ENCODE measurements at places on chromosomes 16 and 17. TPM values are rescaled to one million over a fixed set of nuclear protein-coding genes. Genes with fewer than 3 reads are reported as not detected.

DNA sequence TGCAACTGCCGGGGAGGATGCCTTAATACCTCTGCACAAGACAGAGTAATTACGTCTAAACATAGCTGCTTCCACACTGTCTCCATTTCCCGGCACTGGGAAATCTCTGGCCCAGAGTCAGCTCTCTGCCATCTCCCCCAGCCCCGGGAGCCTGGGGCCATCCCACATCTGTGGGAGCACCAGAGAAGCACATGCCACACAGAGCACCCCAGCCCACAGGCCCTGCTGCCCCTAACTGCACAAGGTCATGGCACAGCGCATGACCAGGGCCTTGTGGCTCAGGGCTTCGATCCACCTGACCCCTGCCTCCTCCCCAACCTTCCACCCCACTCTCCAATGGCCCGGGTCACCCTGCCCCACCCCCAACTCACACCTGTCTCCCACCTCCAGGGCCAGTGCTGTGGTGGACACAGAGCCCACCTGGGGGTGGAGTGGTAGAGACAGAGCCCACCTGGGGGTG is 36.6 kb upstream of the RBFOX3 start:
- no peak for DNase-seq

CACNG3 gene
- total RNA-seq: not detected

GRCh38 chr16:55437625-55438024 is 41.4 kb upstream of the MMP2 start:
- no peak for DNase-seq

DNA sequence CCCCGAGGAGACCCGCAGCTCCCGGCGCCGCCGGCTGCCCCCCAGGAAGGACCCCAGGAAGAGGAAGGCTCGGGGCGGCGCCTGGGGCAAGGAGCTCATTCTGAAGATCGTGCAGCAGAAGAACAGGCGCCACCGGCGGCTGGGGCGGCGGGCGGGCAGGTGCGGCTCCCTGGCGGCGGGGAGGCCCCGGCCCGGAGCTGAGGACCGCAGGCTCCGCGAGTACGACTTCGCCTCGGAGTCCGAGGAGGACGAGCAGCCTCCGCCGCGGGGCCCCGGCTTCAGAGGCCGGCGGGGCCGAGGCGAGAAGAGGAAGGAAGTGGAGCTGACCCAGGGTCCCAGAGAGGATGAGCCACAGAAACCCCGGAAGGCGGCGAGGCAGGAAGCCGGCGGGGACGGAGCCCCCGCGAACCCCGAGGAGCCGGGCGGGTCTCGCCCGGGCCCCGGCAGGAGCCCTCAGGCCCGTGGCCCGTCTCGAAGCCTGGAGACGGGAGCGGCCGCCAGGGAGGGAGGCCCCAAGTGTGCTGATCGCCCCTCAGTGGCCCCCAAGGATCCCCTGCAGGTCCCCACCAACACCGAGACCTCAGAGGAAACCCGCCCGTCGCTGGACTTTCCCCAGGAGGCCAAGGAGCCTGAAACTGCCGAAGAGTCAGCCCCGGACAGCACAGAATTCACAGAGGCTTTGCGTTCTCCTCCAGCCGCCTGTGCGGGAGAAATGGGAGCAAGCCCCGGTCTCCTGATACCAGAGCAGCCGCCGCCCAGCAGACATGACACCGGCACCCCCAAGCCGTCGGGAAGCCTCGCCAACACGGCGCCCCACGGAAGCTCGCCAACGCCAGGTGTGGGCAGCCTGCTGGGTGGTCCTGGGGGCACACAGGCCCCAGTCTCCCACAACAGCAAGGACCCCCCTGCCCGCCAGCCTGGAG is 22.3 kb upstream of the ZFPM1 start:
- DNase-seq: no peak

DNA sequence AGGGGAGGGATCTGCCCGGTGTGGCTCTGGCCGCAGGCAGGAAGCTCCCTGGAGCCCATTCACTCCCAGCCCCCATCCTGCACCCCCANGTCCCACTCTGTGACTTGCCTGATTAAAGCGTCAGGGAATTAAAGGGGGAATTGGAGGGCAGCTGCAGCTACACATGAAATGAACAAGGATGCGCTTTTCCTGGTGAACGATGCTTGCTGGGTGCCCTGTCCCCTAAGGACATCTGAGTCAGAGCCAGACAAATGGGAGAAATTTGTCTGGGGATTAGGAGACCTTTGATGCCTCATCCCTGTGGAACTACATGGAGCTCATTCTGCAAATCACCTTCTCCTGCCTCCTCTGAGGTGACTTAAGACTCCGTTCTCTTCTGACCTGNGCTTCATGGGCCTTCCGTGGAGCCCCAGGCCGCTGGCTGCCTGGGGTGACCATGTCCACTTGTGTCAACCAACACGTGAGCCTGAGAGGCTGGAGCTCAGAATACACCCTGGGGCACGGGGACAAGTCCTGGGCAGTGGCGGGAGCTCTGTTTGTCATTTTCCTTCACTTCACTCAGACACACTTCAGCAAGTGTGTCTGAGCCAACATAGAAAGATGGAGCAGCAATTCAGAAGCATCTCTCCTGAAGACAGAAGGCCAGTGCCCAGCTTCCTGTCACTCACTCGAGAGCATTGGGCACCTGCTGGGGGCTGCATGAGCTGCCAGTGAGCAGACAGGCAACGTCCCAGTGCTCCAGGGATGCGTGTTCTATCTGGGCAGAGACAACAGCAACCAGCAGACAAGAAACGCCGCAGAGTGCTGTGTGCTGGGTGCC is 54.1 kb downstream of the METRNL start:
- no peak for DNase-seq

LPO gene
- total RNA-seq: not detected

DNA sequence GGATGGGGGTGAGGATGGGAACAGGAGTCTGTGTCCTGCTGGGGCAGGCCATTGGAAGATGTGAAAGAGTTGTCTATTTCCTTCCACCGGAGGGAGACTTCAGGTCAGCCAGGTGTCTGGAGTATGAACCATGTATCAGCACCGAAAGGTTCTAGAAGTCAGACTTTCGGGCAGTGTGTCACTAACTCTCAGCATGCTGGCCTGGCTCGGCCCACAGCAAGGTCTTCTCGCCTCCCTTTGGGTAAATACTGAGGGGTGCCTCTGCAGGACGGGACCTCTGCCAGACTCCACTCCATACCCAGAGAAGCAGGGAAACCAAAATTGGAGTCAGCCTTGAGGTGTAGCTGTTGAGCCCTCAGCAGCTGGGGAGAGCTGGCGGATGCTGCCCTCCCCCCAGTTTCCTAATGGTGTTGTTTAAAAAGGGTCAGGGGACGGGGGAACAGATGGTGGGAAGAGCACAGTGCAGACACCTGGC is 507 bp downstream of the CIITA start:
- DNase-seq: no peak

DNA sequence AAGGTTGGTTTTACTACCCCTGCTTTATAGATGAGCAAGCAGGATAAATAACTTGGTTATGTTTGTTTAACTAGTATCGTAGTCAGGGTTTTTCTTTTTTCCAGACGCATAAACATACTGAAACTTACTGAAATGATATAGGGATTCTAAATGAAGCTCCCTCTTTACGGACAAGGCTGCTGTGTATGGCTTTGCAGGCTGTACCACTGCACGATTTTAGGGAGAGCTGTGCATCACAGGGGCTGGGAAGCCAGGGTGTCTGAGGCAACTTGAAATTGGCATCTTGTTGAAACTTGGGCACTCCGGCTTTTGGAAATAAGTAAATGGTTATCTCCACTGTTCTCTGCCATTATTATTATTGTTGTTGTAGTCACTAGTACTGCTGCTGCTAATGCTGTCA is 218.1 kb upstream of the CDH8 start:
- no peak for DNase-seq

GRCh38 chr16:55291847-55292246 is 32.2 kb upstream of the IRX6 start:
- DNase-seq: no peak

CCL17 gene
- total RNA-seq: not detected

CTRL gene
- total RNA-seq: 2.5 TPM

DNA sequence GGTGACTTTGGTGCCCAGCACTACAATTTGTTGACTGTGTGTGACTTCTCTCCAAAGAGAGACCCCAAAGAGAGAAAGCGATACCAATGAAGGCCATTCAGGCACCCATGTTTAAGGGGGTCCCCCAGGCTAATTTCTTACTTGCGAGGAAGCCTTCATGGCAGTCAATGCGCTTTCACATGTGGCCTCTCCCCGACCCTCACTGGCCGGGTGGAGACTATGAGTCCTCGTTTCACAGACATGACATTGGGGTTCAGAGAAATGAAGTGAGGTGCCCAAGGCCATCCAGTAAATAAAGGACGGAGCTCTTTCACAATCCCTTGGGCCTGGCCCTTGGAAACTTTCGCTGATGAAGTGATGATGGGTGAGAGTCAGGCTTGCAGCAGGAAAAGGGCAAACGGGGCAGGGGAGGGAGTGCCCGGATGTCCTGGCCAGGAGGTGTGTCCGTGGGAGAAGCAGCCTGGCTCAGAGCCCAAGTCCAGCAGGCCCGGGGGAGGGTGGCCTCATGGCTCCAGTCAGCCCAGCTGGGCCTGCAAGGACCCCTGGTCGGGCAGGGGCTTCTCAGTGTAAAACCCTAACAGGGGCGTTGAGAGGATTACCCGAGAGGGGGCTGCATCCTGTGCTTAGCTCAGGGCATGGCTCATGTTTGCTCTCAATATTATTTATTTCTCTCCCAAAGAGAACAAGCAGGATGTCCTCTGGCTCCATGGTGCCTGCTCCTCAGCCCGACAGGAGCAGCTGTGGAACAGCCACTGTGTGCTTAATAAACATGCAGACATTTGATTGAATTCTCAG is 14.7 kb downstream of the TBX2 start:
- no peak for DNase-seq

CLEC18B gene
- total RNA-seq: not detected

DNA sequence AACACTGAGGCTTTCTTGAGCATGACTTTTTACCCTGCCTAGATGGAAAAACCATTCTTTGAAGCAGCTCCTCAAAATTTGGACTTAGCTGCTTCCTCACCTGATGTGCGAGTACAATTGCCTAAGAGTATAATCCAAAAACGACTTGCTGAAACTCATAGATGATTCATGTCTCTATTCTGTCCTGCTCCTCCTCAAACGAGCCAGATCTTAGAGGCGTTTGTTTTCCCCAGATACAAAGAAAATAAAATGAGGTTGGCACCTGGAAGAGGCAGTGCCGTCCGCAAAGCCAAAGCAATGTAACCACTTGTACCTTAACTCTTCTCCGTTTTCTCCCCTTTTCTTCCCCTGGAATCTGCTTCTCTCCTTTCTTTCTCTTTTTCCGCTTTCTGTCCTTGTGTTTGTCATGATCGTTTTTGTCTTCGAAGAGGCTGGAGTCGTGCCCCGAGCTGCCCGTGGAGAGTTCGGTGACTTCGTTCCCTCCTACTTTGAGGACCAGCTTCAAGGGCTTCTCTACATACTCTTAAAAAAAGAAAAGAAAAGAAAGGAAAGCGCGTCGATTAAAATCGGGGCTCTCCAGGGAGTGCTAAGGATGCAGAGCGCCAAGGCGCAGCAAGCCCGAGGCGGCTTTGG is 895 bp downstream of the BRD7 start:
- DNase-seq: no peak

FAM83G gene
- total RNA-seq: 20.2 TPM
